Activated T-helper 1 cell treated with Interleukin-2 at 50 U/mL for 16 hours (primary cell): ENCODE measurements at places on chromosomes 1 and 21.

- no peak for DNase-seq
Observed at GRCh38 chr1:176222196-176222595, 15.1 kb upstream of the COP1 start.

GRCh38 chr1:198648592-198648991, 9.8 kb downstream of the PTPRC start:
- DNase-seq = no peak

DNA sequence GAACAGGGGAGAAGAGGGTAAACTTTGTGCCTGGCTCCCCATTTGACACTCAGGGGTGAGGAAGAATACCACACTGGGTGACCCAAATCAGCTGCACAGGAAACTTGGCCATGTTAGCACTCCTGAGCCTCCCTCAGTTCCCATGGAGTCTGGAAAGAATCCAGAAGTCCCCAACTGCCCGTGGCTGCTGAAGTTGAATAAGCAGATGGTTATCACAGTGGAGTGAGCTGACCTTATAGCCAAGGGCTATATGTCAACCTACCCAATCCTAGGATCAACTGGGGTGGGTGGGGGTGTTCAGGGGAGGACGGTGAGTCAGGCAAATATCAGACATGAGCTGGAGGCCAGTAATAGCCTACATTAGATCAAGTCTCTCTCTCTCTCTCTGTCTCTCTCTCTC, 20.4 kb downstream of the KCNH1 start:
- DNase-seq = no peak

DNA sequence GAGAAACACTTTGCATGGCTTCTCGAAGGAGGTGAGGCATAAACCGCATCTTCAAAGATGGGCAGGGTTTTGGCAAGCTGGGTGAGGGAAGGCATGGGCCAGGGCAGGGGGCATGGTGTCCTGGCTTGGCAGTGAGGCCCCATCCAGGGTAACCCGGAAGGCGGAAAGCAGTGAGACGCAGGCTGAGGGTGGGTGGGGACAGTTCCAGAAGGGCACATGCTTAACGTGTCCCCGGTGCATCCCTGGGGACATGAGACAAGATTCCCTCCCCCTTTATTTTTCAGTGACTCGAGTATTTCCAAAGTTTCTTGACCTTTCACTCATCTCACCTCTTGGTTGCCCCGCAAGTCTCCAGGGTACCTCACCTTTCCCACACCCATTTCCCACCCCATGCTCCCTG, 122.8 kb upstream of the SLC25A33 start:
- DNase-seq = no peak

DNA sequence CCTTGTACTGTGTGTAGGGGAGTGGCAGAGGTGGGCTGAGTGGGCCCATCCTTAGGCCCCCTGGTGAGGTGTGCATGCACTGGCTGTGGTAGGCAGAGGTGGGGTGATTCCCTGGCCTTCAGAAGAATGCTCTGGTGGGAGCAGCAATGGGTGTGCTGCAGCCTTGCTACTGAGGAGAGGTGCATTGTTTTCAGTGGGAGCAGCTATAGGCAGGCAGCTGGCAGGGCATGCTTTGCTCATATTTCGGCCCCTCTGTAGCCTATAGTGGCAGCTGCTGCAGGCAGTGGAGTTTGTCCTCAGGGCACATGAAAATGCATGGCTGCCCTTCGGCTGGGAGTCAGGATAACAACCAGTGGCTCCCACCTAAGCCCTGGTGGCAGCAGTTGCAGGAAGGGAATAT, 10.1 kb upstream of the KCTD3 start:
- DNase-seq = no peak

DNA sequence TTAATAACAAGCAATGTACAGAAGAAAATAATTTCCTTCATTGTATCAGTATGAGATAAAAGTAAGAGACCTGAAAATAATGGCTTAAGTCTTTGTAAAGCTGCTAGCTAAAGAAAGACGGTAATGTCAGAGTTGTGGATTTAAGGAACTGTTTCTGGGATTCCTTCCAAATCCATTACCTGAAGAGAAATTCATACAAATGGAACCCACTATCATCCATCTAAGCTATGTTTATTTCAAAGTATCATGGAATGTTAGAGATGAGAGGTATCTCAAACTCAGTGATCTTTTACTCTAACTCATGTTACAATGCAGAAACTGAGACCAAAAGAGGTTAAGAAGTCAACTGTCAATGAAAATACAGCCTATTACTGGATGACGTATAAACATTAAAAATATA, 197.7 kb downstream of the DENND1B start:
- DNase-seq = no peak

GRCh38 chr21:42711667-42712066, 58.2 kb downstream of the PDE9A start:
- DNase-seq = no peak

DNA sequence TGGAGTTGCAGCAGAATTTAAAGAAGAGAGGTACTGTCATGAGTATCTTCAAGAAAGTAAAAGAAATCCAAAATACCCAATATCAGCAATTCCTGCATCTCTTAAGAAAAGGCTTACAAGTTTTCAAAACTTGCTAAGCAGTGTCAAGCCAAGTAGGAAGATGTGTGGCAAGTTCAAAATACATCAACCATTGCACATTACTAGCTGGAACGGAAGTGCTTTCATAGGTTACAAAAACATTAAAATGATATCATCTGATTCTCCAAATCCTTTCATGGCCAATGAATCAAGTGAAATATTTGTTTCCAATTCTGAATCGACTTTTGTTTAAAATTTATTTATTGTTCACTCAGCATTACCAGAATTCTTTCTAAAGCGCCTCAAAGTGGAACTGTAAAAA, 5.7 kb upstream of the ABCA4 start:
- no peak for DNase-seq

GRCh38 chr1:222384531-222384930, 163.4 kb downstream of the HHIPL2 start:
- DNase-seq = no peak
